ENCODE measurements at places on chromosomes 2 and 18. TPM values are rescaled to one million over a fixed set of nuclear protein-coding genes. Genes with fewer than 3 reads are reported as not detected.
A peak's percentile ranks its signal among the peaks of the same experiment; 100 is the strongest.

NGEF gene
- 3.0 TPM for polyA plus RNA-seq

TUBB8B gene
- 0.76 TPM for polyA plus RNA-seq

RMND5A gene
- polyA plus RNA-seq: 58.5 TPM

CERKL gene
- 14.9 TPM for polyA plus RNA-seq

UGT1A6 gene
- polyA plus RNA-seq: 1.6 TPM

KCNJ13 gene
- 2.4 TPM for polyA plus RNA-seq

RTP5 gene
- 0.09 TPM for polyA plus RNA-seq

PRSS56 gene
- polyA plus RNA-seq: not detected

ST3GAL5 gene
- 12.2 TPM for polyA plus RNA-seq

TSPYL6 gene
- 0.04 TPM for polyA plus RNA-seq

CDKL4 gene
- polyA plus RNA-seq: 1.0 TPM

GRCh38 chr2:98769114-98769476, 38.2 kb upstream of the MGAT4A start:
- DNase-seq: no peak

DNA sequence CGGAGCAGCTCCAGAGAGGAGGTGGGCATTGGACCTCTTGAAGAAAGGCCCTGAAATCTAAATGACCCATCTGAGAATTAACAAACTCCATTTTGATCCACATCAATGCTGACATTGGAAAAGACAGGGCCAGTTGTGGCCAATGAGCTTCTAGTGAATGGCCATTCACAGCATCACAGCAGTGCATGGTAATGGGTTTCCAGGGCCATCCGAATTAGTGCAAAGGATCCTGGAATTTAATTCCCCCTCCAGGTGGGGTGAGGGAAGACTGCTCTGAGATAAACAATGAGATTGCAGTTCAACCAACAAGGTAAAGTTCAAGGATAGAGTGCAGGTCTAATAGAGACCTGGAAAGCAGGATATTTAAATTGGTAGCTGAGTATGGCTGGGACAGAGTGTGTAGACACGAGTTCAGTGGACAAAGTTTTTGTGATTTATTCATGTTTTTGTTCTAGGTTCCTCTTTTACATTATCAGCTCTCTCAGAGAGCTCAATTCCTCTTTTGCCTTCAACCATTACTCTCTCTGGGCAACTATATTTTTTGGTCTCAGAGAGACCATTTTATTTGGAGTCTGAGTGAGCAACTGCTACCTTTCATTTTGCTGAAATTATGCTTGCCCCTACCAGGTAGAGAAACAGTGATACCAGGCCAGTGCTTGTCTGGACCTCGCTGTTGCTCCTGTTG, 5.0 kb downstream of the TACR1 start:
- DNase-seq: no peak

DNA sequence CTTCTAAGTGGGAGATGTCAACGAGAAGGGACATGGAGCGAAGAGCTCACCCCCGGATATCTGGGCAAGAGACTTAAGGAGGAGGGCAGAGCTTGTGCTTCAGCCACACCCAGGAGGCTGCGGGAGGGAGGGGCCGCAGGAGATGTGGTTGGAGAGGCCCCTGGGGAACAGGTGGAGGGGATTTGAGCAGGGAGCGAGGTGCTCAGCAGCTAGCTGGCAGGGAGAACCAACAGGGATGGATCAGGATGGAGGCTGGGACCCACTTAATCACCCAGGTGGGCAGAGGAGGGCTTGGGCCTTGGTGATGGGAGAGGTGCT, 78.3 kb downstream of the MBP start:
- DNase-seq: no peak

GRCh38 chr2:18651842-18652774, 62.7 kb upstream of the NT5C1B start:
- DNase-seq: no peak

DNA sequence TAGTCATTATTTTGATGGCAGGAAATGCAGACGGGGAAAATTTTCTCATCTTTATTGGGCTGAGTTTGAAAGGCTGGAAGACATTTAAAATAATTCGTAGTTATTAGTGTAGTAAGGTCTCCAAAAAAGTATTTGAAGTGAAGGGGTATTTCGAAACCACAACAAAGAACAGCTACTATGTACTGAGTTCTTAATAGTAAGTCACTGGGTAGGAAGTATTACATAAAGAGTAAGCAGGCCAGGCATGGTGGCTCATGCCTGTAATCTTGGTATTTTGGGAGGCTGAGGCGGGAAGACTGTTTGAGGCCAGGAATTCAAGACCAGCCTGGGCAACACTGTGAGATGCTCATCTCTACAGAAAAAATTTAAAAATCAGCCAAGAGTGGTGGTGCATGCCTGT, 113.6 kb downstream of the MEP1B start:
- DNase-seq: no peak

DNA sequence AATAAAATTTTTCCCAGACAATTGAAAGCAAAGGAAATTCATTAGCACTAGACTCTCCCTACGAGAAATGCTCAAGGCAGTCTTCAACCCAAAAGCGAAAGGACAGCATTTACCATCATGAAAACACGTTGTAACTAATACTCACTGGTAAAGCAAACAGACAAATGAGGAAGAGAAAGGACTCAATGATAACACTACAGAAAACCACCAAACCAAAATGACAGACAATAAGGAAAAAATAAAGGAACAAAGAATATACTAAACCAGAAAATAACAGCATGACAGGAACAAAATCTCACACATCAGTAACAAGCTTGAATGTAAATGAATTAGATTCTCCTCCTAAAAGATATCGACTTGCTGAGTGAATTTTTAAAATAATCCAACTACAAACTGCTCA, 190.7 kb downstream of the NOL4 start:
- DNase-seq: no peak

DNA sequence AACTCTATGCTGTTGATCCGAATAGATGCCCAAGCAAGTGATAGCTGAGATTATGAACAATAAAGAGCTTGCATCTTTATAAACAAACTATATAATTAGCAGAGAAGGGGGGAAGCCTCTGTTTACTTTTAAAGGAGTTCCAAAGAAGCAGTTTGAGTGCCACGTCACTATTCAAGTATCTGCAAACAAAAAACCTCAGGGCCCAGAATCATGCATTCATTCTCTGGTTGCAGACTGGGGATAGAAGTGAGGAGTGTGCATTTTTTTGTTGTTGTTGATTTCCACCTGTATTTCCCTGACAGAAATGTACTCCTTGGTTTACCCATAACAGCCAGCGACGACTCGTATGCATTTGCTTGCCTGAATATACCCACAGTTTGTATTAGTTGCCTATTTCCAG, 264.3 kb downstream of the PTGR3 start:
- DNase-seq: no peak

GRCh38 chr2:26299471-26300101, 46.4 kb upstream of the SELENOI start:
- DNase-seq: no peak

DNA sequence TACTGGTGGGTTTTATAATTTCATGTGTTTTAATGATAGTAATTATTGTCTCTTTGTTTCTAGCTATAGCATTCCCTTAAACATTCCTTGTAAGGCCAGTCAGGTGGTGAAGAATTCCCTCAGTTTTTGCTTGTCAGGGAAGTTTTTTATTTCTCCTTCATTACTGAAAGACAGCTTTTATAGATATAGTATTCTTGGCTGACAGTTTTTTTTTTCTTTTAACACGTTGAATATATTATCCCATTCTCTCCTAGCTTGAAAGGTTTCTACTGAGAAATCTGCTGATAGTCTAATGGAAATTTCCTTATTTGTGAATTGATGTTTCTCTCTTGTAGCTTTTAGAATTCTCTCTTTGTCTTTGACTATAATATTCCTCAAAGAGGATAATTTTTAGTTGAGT, 46.8 kb downstream of the ASB1 start:
- DNase-seq: no peak

- peak; percentile 17 for DNase-seq
These were observed 499 bp upstream of the LMAN1 start for GRCh38 chr18:59359576-59359952.

DNA sequence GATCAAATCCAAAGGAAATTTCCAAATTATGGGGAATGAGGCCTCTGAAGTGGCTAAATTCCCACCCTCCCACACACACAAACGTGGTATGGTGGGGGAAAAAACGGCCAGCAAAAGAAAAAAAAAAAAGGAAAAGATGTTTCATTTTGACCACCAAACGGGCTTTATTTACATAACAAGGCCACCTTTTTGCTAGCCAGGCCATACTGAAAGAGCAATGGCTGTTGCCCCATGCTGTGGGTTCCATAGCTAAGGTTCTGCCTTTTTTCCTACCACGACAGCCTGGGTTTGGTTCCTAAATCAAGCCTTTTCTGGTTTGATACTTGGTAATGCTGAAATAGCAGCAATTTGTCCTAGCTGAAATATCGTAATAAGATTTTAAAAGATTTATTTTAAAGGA, 14.0 kb upstream of the IL1B start:
- no peak for DNase-seq

DNA sequence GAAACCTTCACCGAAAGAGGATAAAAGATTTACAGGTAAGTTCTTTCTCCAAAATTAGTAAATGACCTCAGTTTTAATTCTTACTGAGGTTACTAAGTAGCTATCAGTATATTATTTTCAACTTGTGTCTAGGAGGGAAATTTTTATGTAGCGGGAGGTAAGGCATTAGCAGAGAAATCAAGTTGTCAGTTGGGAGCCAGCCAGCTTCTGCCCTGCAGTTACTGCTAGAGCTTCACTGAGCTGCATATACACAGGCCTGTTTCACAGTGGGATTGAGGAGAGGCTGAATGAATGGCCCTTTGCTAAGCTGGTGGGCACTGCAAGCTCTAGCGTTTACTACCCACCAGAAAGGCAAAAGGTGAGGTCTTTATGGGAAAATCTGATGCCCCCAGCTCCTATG, 105.7 kb downstream of the ACAA2 start:
- DNase-seq: no peak

- no peak for DNase-seq
These were observed 833.0 kb downstream of the SLC4A3 start for GRCh38 chr2:220460257-220460985.

GRCh38 chr2:44283116-44283666, 7.9 kb downstream of the SLC3A1 start:
- DNase-seq: no peak

- no peak for DNase-seq
These were observed 593 bp upstream of the ACTR2 start for GRCh38 chr2:65227020-65227455.

GRCh38 chr2:241532733-241533601, 24.6 kb upstream of the STK25 start:
- DNase-seq: no peak

- DNase-seq: no peak
These were observed 119.2 kb downstream of the MAPK4 start for GRCh38 chr18:50679056-50679455.

DNA sequence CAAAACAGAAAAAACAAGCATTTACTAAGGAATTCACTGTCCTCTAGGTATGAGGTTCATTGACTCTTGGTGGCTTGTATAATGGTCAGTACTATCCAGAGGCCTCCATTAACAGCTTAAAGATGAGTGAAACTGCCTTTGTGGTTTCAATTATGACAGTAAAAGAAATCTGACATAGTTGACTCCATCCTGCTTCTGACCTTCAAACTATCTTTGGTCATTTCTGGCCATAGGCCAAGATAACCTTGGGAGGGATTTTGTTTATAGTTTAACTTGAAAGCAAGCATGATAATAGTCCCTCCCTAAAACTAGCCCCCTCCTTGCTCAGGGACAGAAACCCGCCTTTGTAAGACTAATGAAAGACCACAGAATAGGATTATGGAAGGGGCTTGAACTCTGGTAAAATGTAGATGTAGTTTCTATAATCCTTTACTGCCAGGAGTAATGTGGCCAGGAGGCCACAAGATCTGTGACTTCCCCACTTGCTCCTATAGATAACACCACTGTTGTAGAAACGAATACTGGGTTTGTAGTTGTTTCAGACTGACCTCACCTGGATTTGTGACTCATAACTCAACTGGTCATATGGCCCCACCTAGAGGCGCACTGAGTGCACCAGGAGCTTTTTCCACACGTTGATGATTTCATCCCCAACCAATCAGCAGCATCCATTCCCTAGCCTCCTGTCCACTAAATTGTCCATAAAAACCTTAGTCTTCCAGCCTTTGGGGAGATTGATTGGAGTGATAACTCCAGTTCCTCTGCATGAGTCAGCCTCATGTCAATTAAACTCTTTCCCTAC, 8.6 kb upstream of the PLEKHM3 start:
- DNase-seq: no peak

GRCh38 chr18:28175930-28176697, 816 bp downstream of the CDH2 start:
- peak; percentile 48 for DNase-seq

GRCh38 chr18:22342625-22343024, 75.1 kb downstream of the CTAGE1 start:
- no peak for DNase-seq

- no peak for DNase-seq
These were observed 388.3 kb downstream of the TNS1 start for GRCh38 chr2:217614498-217614897.

DNA sequence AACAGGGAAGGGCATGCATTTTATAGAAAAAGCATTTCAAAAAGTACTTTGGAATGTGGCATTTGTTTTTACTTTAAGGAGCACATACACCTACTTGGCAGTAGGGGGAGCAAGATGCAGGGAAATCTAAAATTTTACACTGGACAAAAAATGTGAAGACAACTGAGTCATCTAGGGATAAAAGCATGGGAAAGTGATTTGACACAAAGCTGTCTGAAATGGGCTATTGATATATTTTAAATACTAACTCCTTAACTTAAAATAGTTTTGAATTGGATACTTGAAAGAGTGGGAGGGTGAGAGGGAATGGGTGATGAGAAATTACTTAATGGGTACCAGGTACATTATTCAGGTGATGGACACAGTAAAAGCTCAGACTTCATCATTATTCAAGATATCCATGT, 15.8 kb downstream of the TMEM200C start:
- no peak for DNase-seq

GRCh38 chr2:217479566-217479965, 523.2 kb downstream of the TNS1 start:
- no peak for DNase-seq

- DNase-seq: no peak
These were observed 82.9 kb upstream of the CCDC85A start for GRCh38 chr2:56100791-56101312.

- no peak for DNase-seq
These were observed 77.4 kb downstream of the ABCA12 start for GRCh38 chr2:215060861-215061536.

GRCh38 chr2:63652652-63652985, 63.9 kb downstream of the MDH1 start:
- DNase-seq: no peak

- no peak for DNase-seq
These were observed 21.4 kb downstream of the NCOA1 start for GRCh38 chr2:24512404-24512803.

- DNase-seq: no peak
These were observed 228.9 kb downstream of the BCL11A start for GRCh38 chr2:60324536-60324935.

GRCh38 chr2:142973160-142973821, 95.8 kb downstream of the KYNU start:
- DNase-seq: no peak

Data from left renal cortex interstitium (tissue), 4 donors.